Upper lobe of left lung (tissue), 6 donors: ENCODE measurements at places on chromosomes 1 and 21. TPM values are rescaled to one million over a fixed set of nuclear protein-coding genes. Genes with fewer than 3 reads are reported as not detected.

Gene LMX1A
- total RNA-seq: not detected

Gene TMCC2
- total RNA-seq: 4.3 TPM

Gene PPM1J
- 0.91 TPM for total RNA-seq

Gene LYPD8
- total RNA-seq: not detected

Gene GPX7
- 9.6 TPM for total RNA-seq

Gene OPRD1
- not detected for total RNA-seq

Gene TNFRSF9
- 1.3 TPM for total RNA-seq

Gene GREM2
- 0.39 TPM for total RNA-seq

Gene KLF17
- total RNA-seq: 0.30 TPM

Gene MTARC2
- total RNA-seq: 44.2 TPM

Gene GPR3
- total RNA-seq: 0.39 TPM

Gene ADORA3
- 7.3 TPM for total RNA-seq

Gene SPATA45
- total RNA-seq: 2.7 TPM

Gene MYBPH
- total RNA-seq: 0.13 TPM

Gene ADAM30
- not detected for total RNA-seq

Gene CXADR
- 30.4 TPM for total RNA-seq

Gene DISP1
- 20.1 TPM for total RNA-seq

Gene GIPC2
- total RNA-seq: 2.1 TPM

Gene C1orf56
- 4.9 TPM for total RNA-seq

Gene GPBP1L1
- 136 TPM for total RNA-seq

Gene TCEA3
- 39.2 TPM for total RNA-seq

Gene ZMYND12
- total RNA-seq: 1.5 TPM

Gene LCE1F
- not detected for total RNA-seq

Gene CAMSAP2
- 28.7 TPM for total RNA-seq

Gene CNIH3
- 3.7 TPM for total RNA-seq

Gene TIE1
- total RNA-seq: 24.8 TPM

Gene FMO2
- 155 TPM for total RNA-seq

Gene IFNAR1
- 68.5 TPM for total RNA-seq

Gene TEDDM1
- not detected for total RNA-seq

Gene HES3
- not detected for total RNA-seq

Gene MAP3K21
- 9.0 TPM for total RNA-seq

Gene INAVA
- total RNA-seq: 13.0 TPM

Gene LRRIQ3
- not detected for total RNA-seq

Gene DLGAP3
- 0.54 TPM for total RNA-seq

Gene REN
- 0.66 TPM for total RNA-seq

Gene C1orf52
- 14.1 TPM for total RNA-seq

Gene SERPINC1
- total RNA-seq: not detected

Gene CCDC27
- total RNA-seq: not detected

Gene AKT3
- 51.2 TPM for total RNA-seq

Gene CENPF
- total RNA-seq: 12.1 TPM

Gene ANGPTL3
- not detected for total RNA-seq

Gene HUNK
- 6.2 TPM for total RNA-seq

Gene OR6Y1
- total RNA-seq: not detected

Gene PTPRU
- total RNA-seq: 85.9 TPM

Gene DDAH1
- 47.6 TPM for total RNA-seq

Gene IFI44
- 18.8 TPM for total RNA-seq

Gene ACTL8
- not detected for total RNA-seq

Gene CDCA8
- not detected for total RNA-seq

Gene NOS1AP
- total RNA-seq: 5.4 TPM

Gene SLAMF7
- total RNA-seq: 12.3 TPM

Gene CYP4A11
- total RNA-seq: 0.14 TPM

Gene CDC20
- not detected for total RNA-seq
